Stimulated activated CD8-positive, alpha-beta memory T cell treated with anti-CD3 and anti-CD28 coated beads, Interleukin-7, amount 100 ng/mL, for 24 hours (primary cell): ENCODE measurements at places on chromosomes 7 and 10.

DNA sequence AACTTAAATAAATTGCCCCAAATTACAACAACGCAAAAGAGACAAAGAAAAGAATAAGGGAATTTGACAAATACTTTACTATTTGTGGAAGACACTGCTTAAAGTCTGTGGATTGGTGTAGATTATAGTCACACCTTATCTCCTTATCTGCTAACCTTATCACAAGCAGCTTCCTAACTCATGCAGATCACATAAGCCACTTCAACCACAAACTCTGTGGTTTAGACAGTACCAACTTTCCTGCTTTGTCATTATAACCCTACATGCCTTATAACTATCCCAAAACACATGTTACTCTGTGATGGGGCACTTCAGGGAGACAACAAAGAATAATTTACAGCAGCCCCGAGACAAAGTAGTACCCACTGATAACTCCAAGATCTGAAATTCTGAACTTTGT is 41.5 kb upstream of the PPP3CB start:
- DNase-seq = no peak

DNA sequence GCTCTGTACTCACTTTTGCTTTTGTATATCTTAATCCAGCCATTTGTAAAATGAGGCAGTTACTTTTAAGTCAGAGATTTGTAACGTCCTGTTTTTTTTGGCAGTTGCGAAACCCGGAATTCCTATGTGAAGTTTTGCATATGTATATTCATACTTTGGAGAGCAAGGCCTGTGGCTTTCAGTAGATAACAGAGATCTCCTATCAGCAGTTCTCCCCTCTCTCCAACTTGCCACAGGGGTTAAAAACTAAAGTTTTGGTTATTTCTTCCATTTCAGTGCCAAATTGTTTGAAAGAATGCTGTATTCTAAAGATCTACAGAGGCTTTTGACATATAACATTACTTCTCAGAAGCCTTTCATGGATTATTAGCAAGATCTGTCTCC is 102.4 kb downstream of the EXOC4 start:
- no peak for DNase-seq

GRCh38 chr10:61992671-61993668 is 91.5 kb downstream of the ARID5B start:
- DNase-seq = peak; percentile 8

DNA sequence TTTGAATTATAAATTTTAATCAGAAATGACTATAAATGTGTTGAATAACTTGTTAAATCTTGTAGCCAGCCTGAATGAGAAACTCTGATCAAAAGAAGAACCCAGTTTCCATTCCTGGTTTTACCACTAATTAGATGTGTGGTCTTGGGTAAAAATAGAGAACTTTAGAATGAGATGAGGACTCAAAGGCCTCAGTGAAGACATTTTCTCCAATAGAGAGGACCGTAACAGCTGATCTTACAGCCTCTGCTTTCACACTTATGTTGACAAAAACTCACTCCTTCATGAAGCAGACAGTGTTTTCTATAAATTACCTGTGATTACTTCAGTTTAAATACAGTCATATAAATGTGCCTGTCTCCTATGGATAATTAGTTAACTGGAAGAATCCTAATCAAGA is 200.1 kb upstream of the MEOX2 start:
- no peak for DNase-seq

DNA sequence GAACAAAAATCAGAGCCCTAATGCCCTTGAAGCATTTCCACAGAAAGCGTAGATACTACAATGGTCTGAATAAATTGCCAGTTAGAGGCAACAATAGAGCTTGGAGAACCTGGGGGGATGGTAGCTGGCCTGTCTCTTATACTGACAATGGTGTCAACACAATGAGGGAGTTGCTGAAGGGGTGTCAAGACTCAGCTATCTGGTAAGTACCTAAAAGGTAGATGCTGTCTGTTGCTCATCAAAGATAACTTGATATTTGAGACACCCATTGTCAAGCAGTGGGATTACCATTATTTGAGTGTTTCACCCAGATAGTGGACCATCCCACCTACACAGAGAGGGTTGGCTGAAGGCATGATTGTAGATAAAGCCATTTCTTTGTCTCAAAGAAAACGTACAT is 72.8 kb downstream of the PDE1C start:
- DNase-seq = no peak

DNA sequence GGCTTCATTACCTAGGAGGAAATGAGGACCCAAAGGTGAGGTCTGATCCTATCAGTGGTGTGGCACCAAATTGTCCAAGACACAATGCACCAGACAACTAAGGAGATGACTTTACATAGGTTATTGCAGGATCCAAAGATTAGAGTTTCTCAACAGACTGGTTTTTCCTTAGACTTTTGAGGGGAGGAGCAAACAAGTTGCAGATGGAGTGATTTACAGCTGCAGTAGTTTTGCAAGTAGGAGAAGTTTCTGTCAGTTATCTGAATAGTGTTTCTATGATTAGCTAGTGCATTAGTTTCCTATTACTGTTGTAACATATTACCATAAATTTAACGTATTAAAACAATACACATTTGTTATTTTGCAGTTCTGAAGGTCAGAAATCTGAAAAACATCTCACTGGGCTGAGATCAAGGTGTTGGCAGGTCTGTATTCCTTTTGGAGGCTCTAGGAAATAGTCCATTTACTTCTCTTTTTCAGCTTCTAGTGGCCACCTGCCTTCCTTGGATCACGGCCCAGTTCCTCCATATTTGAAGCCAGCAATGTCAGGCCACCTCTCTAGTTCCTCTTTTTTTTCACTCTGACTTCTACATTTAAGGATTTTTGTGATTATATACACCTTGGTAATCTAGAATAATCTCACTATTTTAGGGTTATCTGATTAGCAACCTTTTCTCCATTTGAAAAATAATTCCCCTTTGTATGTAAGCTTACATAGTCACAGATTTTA is 994.9 kb downstream of the REEP3 start:
- no peak for DNase-seq

- no peak for DNase-seq
Measured at GRCh38 chr7:86708031-86708680, 64.4 kb downstream of the GRM3 start.

DNA sequence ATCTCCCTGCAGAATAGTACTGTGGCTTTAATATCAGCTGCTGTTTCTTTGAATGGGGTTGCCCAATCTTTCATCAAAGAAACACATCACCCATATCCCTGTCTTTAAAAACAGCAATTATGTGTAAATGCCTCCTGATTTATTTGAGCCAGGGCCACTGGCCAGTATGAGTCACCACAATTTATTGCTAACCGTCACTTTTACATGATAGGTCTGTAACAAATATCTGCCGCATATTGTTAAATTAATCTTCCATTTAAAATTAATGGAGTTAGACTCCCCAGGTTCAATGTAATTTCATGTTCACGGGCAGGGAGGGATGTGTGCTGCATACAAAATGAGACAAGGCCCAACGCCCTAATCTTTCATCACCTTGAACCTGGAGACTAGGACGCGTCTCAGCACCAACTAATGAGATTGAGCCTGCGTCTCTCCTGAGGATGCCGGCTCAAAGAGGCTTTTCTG is 673.4 kb downstream of the AUTS2 start:
- no peak for DNase-seq
